CD8-positive, alpha-beta memory T cell (primary cell): ENCODE measurements at places on chromosomes 12 and 14. TPM values are rescaled to one million over a fixed set of nuclear protein-coding genes. Genes with fewer than 3 reads are reported as not detected.

Gene SLC16A7
- 34.0 TPM for total RNA-seq

Gene FAIM2
- 0.39 TPM for total RNA-seq

Gene PRMT5
- 200 TPM for total RNA-seq

- H3K36me3 ChIP-seq = no peaks in the 10 kb centered on the region
- no peaks in the 10 kb centered on the region for H3K27me3 ChIP-seq
- H3K27ac ChIP-seq = no peak overlapping the region
- H3K4me1 ChIP-seq = no peaks in the 10 kb centered on the region
These were observed 214.4 kb upstream of the DIO2 start for GRCh38 chr14:80425686-80426085.

DNA sequence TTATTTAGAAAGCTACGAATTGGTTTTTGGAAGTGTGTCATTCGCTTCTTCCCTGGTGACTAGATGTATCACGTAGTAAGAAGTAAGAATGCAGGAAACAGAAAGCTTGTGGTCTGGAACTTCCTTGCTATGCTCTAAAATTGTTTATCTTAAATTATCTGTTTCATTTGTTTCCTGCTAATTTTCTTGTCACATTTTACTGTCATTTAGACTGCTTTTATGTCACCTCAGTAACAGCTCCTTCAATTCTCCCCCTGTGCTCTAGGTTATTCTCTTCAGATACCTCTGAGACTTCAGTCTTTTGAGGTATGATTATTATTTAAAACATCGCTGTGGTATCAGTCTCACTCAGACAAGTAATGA, 699 bp upstream of the CD69 start:
- peaks cover 3% of the 10 kb centered on the region for H3K36me3 ChIP-seq
- peak; percentile 80 for DNase-seq
- peak overlapping the region; percentile 96 for H3K27ac ChIP-seq
- no peaks in the 10 kb centered on the region for H3K27me3 ChIP-seq
- H3K4me3 ChIP-seq = peak overlapping the region; percentile 68
- H3K4me1 ChIP-seq = peaks cover 47% of the 10 kb centered on the region

DNA sequence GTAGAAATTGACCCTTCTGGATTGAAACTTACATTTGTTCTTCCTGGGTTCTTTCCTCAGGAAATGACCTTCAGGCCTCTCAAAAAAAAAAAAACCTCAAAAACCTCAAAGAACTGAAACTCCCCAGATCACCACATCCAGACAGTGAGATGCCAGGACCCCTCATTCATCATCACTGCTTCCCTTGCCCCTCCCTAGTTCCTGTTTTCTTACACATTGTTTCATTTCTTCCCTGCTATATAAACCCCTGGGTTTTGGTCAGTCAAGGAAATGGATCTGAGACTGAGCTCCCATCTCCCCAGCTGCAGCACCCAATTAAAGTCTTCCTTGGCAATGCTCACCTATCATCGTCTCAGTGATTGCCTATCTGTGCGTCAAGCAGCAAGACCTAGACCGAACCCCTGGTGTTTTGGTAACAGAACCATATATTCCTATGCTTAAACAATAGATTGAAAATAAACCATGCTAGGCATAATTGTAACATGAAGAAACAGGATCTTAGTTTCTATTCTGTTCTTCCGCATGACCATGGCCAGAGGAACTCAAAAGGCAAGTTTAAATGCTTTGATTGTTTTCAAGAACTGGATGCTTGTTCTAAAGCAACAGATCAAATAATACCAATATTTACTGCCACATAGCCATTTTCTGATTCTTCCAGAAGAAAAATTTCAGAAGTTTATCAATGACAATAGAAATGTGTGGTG, 108.0 kb upstream of the MAX start:
- peaks cover 45% of the 10 kb centered on the region for H3K4me1 ChIP-seq
- no peak for DNase-seq
- H3K27me3 ChIP-seq = no peaks in the 10 kb centered on the region
- no peaks in the 10 kb centered on the region for H3K36me3 ChIP-seq

DNA sequence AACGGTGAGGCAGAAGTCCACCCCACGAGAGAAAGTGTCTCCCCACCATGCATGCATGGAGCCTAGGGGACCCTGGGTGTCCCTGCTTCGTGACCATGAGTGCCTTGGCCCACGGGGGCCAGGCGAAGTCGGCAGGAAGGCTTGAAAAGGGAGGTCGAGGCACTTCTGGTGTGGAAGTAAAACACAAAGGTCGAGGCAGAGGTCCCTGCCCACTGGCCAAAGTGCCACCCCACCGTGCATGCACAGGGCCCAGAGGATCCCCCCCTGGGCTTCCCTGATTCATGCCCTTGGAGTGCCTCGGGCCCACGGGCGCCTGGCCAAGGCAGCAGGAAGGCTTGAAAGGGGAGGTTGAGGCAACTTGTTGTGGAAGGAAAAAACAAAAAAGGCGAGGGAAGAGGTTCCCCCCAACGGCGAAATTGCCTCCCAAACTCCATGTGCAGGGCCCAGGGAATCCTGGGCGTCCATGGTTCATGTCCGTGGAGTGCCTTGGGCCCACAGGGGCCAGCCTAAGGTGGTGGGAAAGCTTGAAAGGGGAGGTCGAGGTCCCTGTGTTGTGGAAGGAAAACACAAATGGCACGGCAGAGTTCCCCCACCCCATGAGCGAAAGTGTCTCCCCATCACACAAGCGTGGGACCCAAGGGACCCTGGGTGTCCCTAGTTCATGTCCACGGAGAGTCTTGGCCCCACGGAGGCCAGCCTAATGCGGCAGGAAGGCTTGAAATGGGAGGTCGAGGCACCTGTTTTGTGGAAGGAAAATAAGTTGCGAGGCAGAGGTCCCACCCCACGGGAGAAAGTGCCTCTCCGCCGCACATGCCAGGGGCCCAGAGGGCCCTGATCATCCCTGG, 372.1 kb downstream of the ALG10 start:
- no peak overlapping the region for H3K27ac ChIP-seq
- no peaks in the 10 kb centered on the region for H3K4me1 ChIP-seq
- DNase-seq = peak; percentile 36
- no peak overlapping the region for H3K4me3 ChIP-seq
- H3K27me3 ChIP-seq = no peaks in the 10 kb centered on the region
